Esophagus squamous epithelium (tissue), 5 donors: ENCODE measurements at places on chromosomes 12 and 14. TPM values are rescaled to one million over a fixed set of nuclear protein-coding genes. Genes with fewer than 3 reads are reported as not detected.
A peak's percentile ranks its signal among the peaks of the same experiment; 100 is the strongest.

DNA sequence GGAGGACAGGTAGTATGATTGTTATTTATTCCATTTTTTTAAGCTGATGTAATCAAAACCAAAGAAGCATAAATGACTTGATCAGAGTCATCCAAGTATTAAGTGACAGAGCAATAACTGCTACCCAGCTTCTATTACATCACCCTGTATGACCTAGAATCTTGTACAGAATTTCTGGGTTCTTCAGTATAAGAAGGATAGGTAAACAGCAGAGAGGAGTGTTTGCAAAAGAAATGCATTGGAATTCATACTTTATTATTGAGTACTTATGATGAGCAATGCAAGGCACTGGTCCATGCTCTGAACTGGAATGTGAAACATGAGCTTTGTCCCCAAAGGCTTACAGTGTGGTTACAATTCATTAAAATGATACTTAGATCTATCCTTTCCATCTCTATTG is 916.8 kb downstream of the DIO2 start:
- H3K4me1 ChIP-seq = no peaks in the 10 kb centered on the region
- DNase-seq = no peak
- no peak overlapping the region for H3K4me3 ChIP-seq

Gene CNTN1
- 3.6 TPM for total RNA-seq

GRCh38 chr14:104216457-104216856 is 78.1 kb downstream of the KIF26A start:
- no peak overlapping the region for H3K27ac ChIP-seq
- no peaks in the 10 kb centered on the region for H3K4me1 ChIP-seq
- DNase-seq = no peak
- peaks cover 41% of the 10 kb centered on the region for H3K27me3 ChIP-seq

GRCh38 chr14:71138448-71139293 is 231.4 kb downstream of the PCNX1 start:
- H3K4me1 ChIP-seq = peaks cover 4% of the 10 kb centered on the region
- H3K4me3 ChIP-seq = no peak overlapping the region
- no peak overlapping the region for H3K27ac ChIP-seq
- no peaks in the 10 kb centered on the region for H3K27me3 ChIP-seq
- no peaks in the 10 kb centered on the region for H3K36me3 ChIP-seq
- DNase-seq = no peak

Gene FGD4
- total RNA-seq = 30.3 TPM

Gene RIMBP2
- total RNA-seq = 0.76 TPM

GRCh38 chr12:31298515-31298910 is 27.4 kb downstream of the SINHCAF start:
- H3K4me3 ChIP-seq = no peak overlapping the region
- peaks cover 7% of the 10 kb centered on the region for H3K36me3 ChIP-seq
- no peak for DNase-seq

DNA sequence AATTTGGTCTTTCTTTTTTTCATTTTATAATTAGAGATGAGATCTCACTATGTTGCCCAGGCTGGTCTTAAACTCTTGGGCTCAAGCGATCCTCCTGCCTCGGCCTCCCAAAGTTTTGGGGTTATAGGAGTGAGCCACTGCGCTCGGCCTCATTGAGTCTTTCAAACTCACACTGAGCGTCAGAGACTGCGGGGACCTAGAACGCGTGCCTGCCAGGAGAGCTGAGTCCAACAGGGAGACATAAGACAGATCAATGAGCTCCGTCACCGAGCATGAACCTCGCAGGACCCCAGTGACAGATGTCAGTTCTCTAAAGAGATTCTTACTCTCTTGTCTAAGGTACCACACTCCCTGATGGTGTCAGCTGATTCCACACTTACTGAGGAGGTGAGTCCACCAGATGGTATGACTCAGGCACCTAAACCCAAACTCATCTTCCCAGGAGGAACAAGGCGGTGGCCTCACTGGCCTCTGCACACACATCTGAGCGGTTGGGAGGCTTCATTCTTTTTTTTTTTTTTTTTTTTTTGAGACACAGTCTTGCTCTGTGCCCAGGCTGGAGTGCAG is 58.9 kb downstream of the CCDC88C start:
- peaks cover 28% of the 10 kb centered on the region for H3K36me3 ChIP-seq
- no peak overlapping the region for H3K4me3 ChIP-seq
- no peak overlapping the region for H3K27ac ChIP-seq
- H3K4me1 ChIP-seq = peaks cover 24% of the 10 kb centered on the region
- H3K27me3 ChIP-seq = no peaks in the 10 kb centered on the region

Gene LYZ
- total RNA-seq = 121 TPM

- no peak overlapping the region for H3K4me3 ChIP-seq
- no peaks in the 10 kb centered on the region for H3K36me3 ChIP-seq
- no peak for DNase-seq
- peaks cover 26% of the 10 kb centered on the region for H3K4me1 ChIP-seq
- H3K27ac ChIP-seq = no peak overlapping the region
These were observed 149.4 kb upstream of the PRMT8 start for GRCh38 chr12:3341594-3341993.

DNA sequence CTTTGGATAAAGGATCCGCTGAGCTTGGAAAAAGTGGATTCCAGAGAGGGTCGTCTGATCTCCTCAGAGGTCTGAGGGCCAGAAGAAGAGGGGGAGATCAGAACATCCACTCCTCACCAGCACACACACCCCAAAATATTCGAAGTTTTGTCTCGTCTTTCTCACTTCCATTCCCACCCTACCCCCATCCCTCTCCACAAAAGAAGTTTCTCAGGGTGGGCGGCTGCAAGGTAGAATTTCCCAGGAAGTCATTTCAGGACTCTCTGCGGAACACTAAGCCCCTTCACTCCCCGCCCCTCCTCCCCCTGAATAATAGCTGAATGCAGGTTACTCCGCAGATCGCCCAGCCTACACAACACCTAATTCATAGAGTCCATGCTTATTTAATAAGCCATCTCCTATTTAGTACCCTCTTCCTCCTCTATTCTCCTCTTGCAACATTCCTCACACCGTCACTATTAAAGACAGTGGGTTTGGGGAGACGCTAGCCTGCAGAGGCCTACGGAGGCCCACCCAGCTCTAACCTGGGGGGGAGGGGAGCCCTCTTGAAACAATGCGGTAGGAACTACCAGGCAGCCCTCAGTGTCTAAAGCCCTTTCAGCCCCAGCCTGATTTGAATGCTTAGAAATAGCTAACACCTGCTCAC is 649 bp upstream of the SALL2 start:
- H3K27me3 ChIP-seq = no peaks in the 10 kb centered on the region
- DNase-seq = no peak
- peak overlapping the region; percentile 80 for H3K4me3 ChIP-seq
- H3K4me1 ChIP-seq = no peaks in the 10 kb centered on the region

DNA sequence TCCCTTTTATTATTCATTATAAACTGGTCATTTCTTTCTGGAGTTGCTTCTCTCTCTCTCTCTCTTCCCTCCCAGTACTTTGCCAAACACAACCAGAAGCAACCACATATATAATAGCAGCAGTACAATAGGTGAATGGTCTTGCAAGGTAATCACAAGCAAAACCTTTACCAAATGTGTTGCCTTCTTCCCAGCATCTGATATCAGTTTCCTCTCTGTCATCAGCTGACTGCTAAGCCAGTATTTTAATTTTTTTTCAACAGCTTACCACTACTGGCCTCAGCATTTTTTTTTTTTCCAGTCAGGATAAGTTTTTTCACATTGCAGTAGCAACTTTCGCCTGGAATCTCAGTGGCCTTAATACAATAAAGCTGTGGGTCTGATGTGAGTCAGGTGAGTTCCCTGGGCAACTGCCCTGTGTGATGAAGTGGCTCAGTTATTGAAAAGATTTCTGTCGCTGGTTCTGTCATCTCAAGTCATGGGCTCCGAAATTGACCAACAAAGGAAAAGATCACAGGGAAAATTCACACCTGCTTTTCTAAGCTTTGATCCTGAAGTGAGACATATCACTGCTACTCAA is 282.5 kb upstream of the AMIGO2 start:
- DNase-seq = no peak
- H3K27ac ChIP-seq = no peak overlapping the region
- no peaks in the 10 kb centered on the region for H3K27me3 ChIP-seq
- H3K36me3 ChIP-seq = no peaks in the 10 kb centered on the region

- H3K27me3 ChIP-seq = no peaks in the 10 kb centered on the region
- H3K36me3 ChIP-seq = no peaks in the 10 kb centered on the region
- no peak for DNase-seq
- H3K4me3 ChIP-seq = peak overlapping the region; percentile 4
- peak overlapping the region; percentile 61 for H3K27ac ChIP-seq
- peaks cover 10% of the 10 kb centered on the region for H3K4me1 ChIP-seq
These were observed 13.2 kb downstream of the PLBD1 start for GRCh38 chr12:14554281-14555007.

- peak overlapping the region; percentile 45 for H3K4me3 ChIP-seq
- H3K36me3 ChIP-seq = peaks cover 4% of the 10 kb centered on the region
- H3K27ac ChIP-seq = peak overlapping the region; percentile 89
- no peaks in the 10 kb centered on the region for H3K27me3 ChIP-seq
- H3K4me1 ChIP-seq = peaks cover 33% of the 10 kb centered on the region
- DNase-seq = no peak
These were observed 824 bp downstream of the OAS1 start for GRCh38 chr12:112907415-112908157.

DNA sequence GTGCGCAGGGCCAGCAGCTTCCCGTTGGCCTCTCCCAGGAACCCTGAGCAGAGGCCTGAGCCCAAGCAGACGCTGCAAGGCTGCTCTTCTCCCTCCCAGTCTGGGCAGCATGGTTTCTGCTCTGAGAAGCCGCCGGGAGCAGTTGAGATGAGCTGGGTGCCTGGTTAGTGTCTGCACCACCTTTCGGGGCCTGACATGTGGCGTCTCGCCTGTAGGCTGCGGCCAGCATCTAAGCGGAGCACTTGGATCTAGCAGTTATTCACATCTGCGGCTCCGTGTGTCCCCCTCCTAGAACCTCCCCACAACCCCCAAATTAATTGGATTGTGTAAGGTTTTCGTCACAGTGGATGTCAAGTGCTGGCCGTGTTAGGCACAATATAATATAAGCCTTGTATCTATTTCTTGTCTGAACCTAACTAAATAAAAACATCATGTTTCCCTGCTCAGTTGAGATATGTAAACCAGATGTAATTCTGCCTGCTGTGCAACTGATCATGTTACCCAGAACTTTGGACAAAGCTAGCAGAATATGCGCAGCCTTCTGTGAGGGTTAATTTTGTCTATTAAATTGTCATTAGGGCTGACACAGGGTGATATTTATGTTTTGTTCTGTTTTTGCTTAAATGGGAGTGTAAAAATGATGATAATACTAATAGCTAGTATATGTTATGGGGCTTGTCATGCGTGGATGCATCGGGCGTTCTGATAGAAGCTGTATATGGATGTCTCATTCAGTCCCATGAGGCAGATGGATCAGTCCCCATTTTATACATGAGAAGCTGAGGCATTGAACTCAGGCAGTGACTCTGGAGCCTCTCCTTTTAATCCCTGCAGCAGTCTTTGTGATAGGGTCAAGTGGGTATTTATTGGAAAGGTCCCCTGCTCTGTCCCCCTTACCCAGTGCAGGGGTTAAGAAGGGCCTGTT is 45.8 kb downstream of the ELK3 start:
- no peak for DNase-seq
- H3K4me3 ChIP-seq = no peak overlapping the region
- peak overlapping the region; percentile 6 for H3K27ac ChIP-seq
- peaks cover 91% of the 10 kb centered on the region for H3K4me1 ChIP-seq
- H3K27me3 ChIP-seq = no peaks in the 10 kb centered on the region
- H3K36me3 ChIP-seq = no peaks in the 10 kb centered on the region

Gene MMP19
- 1.5 TPM for total RNA-seq

DNA sequence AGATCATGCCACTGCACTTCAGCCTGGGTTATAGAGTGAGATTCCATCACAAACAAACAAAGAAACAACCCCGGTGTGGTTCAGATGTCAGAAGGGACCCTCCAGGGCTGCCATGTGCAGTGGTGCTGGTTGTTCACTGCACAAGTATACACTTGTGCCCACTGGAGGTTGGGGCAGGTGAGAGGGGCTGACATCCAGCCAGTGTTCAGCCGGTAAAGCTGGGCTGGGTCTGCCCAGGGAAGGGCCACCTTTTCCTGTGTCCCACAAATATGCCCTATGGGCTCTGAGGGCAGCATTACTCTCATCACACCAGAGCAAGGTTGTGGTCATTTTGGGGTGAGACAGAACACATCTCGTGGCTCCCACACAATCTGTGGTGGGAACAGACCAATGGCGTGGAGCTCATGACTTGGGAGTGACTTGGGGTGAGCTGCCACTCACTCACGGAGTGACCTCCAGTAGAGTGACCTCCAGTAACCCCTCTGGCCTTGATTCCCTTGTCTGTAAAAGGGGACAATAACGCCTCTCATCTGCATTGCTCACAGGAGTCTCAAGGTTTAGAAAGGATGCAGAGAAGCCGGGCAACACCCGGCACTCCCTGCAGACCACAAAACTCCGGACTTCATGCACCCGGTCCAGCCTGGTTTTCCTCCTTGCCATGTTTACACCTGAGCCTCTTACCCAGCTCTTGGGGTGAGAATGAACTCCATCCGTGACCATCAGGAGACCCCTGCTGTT is 69.0 kb upstream of the VRK1 start:
- DNase-seq = no peak
- H3K27ac ChIP-seq = no peak overlapping the region
- H3K27me3 ChIP-seq = peaks cover 38% of the 10 kb centered on the region
- H3K4me3 ChIP-seq = no peak overlapping the region
- no peaks in the 10 kb centered on the region for H3K36me3 ChIP-seq

DNA sequence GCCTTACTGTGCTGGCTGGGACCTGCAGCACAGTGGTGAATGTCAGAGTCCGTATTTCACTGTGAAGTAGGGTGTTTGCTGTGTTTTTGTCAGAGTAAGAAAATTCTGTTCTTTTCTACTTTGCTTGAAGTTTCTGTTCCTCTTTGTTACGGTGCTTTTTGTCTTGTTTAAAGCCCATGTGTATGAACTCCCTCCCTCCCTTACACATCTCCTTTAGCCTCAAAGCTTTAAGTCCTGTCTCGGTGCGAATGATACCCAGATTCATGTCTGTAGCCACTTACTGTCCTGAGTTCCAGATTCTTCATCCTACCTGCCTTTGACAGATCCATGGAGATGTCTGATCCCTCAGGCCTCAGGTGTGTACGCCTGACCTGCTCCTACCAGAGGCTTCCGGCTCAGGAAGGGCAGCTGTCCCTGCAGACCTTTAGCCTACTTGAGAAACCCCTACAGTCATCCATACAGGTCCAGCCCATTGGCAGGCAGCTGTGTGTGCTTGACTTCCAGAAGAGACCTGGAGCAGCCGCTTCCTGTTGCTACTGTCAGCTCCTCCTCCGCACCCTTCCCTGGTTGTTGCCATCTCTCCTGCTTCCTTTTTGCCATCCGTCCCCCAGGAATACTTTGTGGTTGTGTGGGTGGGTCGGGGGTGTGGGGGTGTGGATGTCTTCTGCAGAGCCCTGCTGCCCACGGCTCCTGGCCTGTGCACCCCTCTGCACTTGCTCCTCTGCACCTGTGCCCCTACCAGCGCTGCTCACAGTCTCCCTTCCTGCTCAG is 72.9 kb downstream of the DDX51 start:
- H3K27ac ChIP-seq = no peak overlapping the region
- DNase-seq = no peak
- H3K36me3 ChIP-seq = peaks cover 98% of the 10 kb centered on the region
- H3K4me1 ChIP-seq = no peaks in the 10 kb centered on the region
- no peak overlapping the region for H3K4me3 ChIP-seq

Gene KRT75
- total RNA-seq = 0.44 TPM
